NCI-H524 (cell line): ENCODE measurements at places on chromosomes 2 and 18.

DNA sequence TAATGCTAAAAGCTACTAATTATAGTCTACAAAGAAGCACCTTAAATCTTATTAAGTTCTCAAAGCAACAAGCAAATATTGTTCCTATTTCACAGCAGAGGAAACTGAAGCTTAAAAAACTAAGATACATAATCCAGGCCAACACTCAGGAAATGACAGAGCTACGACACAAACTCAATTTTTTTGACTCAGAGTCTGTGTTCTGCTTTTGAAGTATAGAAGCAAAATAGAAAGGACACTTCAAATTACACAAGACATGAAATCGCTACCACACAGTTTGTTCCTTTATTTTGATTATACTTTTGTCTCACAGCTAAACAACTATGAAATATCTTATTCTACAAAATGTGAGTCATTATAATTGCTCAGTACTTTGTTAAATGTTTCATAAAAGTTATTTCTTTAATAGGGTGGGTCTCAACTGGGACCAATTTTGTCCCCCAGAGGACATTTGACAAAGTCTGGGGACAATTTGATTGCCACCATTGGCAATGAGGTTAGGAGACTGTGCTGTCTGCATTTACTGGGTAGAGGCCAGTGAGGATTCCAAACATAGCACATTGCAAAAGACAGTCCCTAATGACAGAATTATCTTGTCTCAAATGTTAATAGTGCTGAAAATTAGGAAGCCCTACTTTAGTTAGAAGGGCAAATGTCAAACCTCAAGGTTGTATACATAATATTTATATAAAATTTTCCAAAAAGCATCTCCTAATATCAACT is 101.5 kb upstream of the GRB14 start:
- no peak for DNase-seq

DNA sequence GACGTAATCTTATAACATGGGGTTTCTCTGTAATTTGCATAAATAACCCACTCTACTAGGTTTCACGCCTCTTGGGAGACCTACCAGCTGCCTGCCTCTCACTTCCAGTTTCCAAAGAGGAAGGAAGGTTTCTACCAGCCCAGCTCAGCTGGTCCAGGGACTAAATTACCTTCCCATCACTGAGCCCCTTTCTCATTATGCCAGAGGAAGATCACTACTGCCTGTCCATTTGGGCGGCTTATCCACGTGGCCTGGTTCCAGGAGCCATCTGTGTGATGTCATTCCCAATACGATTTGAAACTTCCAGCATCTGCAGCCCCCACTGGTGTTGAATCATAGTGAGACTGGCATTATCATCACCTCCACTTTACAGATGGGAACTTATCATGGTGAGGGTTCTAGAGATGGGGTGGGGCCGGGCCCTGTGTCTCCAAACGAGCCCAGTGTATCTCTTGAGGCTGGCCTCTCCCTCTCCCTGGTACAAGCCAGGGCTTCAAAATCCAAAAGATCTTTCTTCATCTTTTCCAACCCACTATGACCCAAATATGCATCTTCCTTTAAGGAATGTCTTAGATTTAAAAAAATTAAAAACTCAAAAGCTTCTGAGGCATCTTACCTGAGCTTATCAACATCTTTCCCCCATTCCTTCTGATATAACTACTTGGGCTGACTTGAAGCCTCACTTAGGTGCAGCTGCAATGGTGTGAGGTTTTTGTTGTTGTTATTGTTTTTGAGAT is 140.8 kb downstream of the DDX1 start:
- peak; percentile 38 for DNase-seq

DNA sequence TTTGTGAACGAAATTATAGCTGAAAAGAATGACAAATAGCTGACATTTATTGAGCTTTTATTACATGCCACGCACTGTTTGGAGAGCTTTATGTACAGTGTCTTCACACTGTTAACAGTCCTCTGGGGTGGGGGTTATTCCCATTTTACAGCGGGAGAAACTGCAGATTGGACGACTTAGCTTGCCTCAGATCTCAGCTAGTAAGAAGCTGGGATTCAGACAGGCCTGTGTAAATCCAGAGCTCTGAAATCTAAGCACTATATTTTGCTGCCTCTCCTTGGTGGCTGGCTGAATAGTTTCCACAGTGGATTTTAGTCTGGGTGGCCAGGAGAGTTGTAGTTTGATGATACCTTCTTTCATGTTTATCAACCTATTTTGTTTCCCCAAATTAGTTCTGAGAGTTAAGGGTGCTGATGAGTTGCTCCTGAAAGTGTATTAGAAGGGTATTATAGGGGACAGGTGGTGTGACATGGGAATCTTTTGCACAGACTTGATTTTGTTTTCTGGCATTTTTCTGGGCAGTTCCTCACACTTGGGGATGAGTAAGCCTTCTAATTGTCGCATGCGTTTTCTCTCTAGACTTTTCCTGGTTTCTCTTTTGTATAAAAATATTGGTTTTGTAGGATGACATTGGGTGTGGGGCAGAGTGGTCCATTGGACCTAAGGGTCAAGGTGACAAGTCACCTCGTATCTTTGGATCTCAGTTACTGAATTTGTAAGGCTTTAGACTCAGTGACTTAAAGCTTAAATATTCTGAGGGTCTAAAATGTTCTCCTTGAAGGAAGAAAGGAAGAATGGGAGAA is 1.5 kb downstream of the ACSL3 start:
- peak; percentile 33 for DNase-seq

GRCh38 chr2:228860601-228861285 is 410.3 kb downstream of the PID1 start:
- no peak for DNase-seq

DNA sequence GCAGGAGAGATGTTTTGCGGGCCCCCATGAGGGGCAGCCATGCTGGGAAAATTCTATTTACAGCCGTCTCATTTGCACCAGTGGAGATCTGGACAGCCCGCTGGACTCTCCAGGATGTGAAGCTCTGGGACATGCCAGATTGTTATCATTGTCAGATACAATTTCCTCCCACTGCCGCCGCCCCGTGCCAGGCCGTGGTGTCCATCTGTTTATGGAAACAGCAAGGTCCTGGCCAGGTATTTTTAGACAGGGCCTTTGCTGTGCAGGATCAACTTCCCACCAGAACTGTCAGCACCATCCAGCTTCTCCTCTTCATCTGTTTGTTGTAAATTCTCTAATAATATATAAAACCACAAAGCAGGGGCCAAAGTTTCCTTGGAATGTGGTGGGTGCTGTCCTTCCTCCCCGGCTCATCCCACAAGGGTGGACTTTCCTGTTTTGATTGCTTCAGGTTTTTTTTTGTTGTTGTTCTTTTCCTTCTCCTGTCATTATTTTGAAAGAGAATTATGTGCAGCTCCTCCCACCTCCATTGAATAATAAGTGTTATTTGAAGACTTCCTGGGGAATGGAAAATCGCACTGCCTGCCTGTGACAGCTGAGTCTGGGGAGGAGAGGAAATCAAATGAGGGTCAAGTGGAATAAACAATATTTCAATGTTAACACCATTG is 398.1 kb downstream of the TNS1 start:
- no peak for DNase-seq

- DNase-seq, result peak; percentile 35
Observed at GRCh38 chr2:37324786-37325624, at the start of gene PRKD3. Gene PRKD3, minus strand, starts transcription at chr2:37324833. Its CDS starts 8,309 bp downstream, at chr2:37316524.

DNA sequence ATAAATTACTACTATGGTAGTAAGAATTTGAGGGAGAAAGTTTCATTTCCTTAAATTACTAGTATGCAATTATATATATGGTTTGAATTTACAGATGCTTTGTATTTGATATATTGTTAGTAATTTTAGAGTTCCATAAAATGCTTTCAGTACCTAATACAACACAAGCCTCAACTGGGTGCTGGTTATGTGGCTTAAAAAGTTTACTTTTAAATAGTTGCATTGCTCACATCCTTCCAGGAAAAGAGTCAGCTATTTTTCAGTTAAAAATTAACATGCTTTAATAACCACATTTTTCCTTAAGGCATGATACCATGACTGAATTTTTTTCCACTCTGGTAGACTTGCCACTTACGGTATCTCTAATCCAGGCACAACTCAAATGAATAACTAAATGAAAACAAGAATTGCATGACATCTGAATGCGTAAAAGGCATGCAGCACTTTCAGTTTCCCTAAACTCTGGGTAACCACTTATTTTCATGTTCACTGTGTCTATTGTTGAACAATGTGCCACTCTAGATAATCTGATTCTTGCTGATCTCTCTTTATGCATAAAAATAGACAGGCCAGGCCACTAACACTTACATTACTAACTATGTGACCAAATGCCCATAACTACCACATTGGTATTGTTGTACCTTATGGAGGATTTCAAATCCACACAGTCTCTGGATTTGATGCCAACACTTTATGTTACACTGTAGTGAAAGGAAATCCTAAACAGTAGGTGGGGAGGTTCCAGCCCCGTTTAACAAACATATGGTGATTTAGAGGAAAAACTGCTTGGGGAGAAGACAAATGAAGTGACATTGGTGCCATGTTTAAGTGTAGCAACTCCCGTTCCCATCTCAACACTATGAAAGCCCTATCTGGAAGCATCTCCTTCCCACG is 35.5 kb upstream of the SLC35F5 start:
- DNase-seq, result no peak

GRCh38 chr2:45567288-45567963 is 43.6 kb downstream of the SRBD1 start:
- DNase-seq, result no peak

- no peak for DNase-seq
Observed at GRCh38 chr2:70367722-70368323, 66.0 kb upstream of the FAM136A start.

- no peak for DNase-seq
Observed at GRCh38 chr2:191105082-191105481, 45.7 kb downstream of the STAT4 start.

GRCh38 chr18:69626171-69626570 is 225.5 kb downstream of the DOK6 start:
- DNase-seq, result no peak

DNA sequence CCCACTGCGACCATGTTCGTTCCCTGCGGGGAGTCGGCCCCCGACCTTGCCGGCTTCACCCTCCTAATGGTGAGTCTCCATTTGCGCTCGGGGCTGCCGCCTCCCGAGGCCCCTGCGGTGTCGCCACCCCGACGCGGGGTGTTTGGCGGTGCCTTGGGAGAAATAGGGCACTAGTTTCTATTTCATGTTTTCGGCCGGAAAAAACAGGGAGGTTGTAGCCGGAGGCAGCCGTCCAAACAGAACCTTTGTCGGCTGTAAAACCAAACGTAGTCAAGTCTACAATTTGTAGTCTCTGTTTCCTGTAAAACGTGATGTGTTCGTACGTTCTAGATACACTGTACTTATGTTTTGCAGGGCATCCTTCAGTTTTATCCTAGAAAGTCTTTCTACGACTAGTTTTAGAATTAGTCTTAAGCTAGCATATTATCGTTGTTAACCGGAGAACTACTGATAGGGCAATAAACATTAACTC is 290 bp downstream of the PSMG2 start:
- DNase-seq, result no peak

DNA sequence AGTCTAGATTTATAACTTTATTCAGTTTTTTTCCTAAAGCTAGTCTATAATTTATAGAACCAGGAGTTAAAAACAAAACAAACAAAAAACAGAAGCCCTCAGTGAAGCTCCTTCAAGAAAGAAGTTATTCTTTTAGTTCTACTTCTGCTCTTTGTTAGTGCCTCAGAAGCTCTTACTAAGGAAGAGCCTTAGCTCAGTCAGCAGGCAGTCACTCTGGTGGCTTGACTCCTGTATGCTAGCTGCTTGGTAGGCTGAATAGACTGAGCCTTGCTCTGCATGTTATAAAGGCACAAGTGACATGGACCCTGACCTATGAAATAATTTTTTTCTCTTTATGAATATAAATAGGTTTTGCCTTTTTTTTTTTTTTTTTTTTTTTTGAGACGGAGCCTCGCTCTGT is 24.8 kb downstream of the NCOA1 start:
- DNase-seq, result no peak

- no peak for DNase-seq
Observed at GRCh38 chr2:237725661-237726060, 72.9 kb upstream of the RBM44 start.

GRCh38 chr18:37720663-37721062 is 155.1 kb upstream of the CELF4 start:
- DNase-seq, result no peak

- DNase-seq, result no peak
Observed at GRCh38 chr2:160561551-160562295, 68.1 kb upstream of the RBMS1 start.

DNA sequence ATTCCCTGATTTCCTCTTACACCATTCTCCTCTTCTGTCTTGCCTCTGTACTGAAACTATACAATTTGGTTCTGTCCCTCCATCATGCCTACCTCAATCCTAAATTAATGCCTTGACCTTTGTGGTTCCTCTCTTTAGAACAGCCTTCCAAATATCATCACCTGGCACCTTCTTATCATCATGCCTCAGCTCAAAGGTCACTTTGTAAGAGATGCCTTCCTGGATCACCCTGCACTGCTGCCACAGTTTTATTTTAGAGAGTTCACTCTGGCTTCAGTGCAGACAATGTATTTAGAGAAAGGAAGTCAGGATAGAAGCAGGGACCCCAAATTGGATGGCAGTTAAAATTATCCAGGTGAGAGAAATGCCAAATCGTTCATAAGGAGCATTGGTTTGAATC is 64.5 kb downstream of the LRRTM4 start:
- DNase-seq, result no peak

GRCh38 chr2:152278526-152278925 is 56.4 kb upstream of the FMNL2 start:
- DNase-seq, result no peak

GRCh38 chr2:47535073-47535472 is 132.1 kb downstream of the MSH2 start:
- no peak for DNase-seq
